ENCODE measurements at places on chromosomes 13 and 19.

- no peak for DNase-seq
Measured at GRCh38 chr13:112806739-112807652, 117.2 kb downstream of the ATP11A start.

DNA sequence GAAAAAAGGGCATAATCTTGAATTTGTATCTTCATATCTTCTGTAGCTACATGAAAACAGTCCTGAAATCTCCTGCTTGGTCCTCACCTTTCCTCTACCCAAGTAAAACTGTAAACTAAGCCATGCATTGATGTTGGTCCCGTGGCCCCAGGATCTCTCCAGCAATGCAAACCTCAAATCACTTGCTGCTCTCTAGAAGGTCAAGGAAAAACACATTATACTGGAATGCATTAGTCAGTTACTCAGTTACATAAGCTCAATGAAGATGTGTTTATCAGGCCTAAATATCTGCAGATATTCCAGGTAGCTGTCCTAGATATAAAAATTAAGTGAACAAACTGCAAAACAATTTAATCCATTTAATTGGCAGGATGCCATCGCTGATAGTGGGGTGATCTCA is 261.8 kb downstream of the ABCC4 start:
- no peak for DNase-seq

DNA sequence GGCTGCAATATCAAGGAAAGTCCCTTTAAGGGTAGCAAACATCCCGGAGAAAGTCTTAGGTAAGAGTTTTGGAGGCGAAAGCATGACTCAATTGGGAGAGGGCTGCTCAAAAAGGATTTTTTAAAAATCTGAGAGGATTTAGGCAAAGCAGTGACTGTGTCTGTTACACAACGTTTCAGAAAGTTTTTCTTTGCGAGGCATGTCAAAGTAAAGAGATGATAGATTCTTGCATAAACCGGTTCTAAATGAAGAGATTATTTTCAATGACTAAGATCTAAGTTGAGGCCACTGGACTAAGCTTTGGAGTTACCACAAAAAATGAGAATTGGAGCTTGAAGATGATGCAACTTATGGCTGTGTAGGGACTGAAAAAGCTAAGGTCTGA is 43.7 kb upstream of the ENOX1 start:
- no peak for DNase-seq

- DNase-seq: no peak
Measured at GRCh38 chr13:51607165-51607564, 22.9 kb downstream of the WDFY2 start.

GRCh38 chr13:106906426-106906996 is 338.6 kb upstream of the ARGLU1 start:
- DNase-seq: no peak

GRCh38 chr13:34175551-34175950 is 357.6 kb downstream of the RFC3 start:
- DNase-seq: no peak

GRCh38 chr19:13963603-13964105 is 11.3 kb downstream of the DCAF15 start:
- DNase-seq: no peak

DNA sequence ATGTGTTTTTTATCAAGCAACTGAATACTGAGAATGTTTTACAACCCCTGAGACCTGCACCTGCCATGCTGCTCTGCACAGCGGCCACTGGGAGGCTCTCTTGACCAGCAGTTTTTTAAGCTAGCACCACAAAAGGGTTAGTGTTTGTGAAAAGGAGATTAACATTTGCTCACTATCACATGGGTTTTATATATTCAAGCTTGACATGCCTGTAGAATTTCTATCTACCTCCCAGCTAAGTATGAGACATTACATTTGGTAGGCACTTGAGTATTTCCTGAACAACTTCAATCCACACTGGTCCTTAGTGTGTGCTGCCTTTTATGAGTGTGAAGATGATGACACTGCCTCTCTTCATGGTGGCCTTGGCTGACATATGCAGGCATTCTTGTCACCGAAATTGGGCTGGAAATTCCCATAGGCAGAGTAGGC is 1238.9 kb downstream of the UQCRFS1 start:
- no peak for DNase-seq

DNA sequence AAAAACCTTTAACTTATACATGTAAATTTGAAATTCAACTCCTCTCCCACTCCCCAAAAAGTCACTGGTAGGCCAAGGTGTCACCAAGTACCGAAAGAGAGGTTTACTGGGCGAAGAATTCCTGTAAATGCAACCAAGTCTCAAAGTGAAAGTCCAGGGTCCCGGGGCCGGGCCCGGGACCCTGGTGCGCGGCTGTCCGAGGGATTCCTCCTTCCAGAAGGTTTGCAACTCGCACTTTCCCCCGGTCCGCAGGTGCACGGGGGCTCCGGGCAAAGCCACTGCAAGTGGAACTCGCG is 1.1 kb downstream of the STK24 start:
- DNase-seq: no peak

DNA sequence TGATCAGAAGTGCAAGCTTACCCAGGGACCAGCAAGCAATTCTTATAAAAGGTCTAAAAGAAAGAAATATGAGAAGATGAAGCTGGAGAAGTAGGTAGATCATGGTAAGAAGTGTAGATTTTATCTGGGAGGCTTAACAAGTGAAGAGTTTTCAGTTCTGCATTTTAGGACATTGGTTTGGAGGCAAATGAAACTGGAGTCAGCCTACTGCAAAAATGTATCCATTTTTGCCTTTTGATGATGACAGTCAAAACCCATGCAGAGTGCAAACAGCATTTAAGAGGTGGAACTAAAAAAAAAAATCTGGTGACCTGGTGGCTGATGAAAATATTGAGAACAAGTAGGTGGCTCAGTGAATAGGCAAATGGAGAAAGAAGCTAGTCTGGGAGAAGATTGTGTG is 216.9 kb downstream of the DNAJC15 start:
- DNase-seq: no peak

DNA sequence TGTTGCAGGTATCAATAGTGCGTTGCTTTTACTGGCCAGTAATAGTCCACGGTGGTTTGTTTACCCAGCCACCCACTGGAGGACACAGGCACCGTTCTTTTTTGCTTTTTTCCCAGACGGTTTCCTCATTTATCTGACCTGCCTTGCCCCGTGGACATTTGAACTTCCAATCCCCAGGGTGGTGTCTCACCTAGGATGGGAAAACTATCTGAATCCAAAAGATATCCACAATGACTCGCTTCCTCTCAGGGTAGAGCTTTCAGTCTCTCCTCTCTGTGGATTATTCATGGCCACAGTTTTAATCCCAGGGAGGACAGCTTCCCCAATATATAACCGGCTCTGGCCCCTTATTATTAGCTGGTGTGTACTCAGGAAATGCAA is 170.8 kb downstream of the FOXO1 start:
- DNase-seq: no peak

GRCh38 chr19:46429999-46430398 is 1.3 kb upstream of the PNMA8C start:
- DNase-seq: no peak

DNA sequence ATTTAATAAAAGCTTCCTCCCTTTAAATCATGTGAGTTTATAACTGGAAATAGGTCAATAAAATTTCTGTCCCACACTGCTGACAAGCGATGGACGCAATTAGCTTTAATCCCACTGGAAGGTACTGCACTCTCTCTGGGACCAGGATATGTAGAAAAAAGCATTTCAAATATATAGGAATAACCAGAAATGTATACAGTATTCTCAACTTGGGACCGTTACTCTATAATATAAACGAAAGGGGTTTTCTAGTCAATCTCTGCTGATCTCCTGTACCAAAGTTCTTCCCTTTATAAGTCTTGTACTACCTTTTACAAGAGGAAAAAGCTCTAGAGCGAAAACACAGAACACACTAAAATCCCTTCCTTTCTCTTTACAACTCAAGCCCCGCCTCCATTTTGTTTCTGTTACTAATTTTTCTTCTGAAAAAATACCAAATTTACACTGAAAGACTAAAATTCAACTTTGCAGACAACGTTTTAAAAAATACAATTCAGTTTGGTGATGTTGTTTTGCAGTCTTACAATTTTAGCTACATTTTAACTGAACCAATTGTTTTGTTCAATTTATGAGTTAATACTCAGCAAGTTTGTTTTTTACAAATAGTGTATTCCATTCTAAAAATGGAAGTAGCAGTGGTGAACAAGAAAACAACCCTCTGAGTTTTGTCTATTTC is 1.7 kb upstream of the USPL1 start:
- DNase-seq: no peak

- no peak for DNase-seq
Measured at GRCh38 chr13:72180253-72180952, 313.4 kb upstream of the DACH1 start.

DNA sequence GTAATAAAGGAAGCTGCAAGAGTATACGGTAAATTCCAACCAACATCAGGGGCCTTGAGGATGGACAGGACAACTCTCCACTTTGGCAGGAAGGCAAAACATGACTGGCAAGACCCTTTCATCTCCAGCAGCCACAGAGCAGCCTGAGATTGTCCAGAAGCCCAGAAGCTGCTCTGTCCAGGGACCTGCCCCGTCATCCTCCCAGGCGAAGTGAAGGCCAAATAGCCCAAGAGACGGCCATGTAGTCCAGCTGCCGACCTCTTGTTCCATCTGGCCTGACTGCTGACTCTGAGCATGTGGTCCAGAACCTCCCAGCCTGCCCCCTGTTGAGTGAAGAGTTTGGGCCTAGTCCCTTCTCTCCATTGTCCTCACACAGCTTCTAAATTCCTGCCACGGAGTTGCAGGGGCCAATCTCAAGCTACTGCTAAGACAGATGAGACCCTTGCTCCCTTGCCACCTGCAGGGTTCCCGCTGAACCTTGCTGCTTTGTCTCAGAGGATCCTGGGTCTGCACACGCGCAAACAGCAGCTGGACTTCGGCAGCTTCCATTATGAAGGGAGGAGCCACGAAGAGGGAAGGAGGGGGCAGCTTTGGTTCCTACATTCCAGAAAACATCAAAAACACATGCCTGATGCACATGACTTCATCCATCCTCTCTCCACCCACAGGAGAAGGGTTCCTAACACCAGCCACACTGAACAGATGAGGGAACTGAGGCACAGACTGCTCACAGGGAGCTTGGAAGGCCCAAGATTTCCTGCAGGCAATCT is 196.9 kb downstream of the KATNAL1 start:
- no peak for DNase-seq

DNA sequence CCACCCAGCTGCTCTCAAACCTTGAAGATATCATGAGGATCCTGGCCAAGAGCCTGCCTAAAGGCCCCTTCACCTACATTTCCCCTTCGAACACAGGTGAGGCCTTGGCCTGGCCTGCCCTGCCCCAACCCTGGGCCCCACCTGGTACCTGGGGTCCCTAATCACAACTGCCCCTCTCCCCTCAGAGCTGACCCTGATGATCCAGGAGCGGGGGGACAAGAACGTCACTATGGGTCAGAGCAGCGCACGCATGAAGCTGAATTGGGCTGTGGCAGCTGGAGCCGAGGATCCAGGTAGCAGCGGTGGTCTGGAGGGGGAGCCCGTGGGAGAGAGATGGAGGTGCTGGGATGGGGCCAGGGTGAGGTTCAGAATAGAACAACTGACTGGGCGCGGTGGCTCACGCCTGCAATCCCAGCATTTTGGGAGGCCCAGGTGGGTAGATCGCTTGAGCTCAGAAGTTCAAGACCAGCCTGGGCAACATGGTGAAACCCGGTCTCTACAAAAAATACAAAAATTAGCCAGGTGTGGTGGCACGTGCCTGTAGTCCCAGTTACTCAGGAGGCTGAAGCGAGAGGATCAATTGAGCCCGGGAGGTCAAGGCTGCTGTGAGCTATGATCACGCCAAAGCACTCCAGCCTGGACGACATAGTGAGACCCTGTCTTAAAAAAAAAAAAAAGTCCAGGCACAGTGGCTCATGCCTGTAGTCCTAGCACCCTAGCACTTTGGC is 17.5 kb downstream of the DDX39A start:
- no peak for DNase-seq

GRCh38 chr13:71758828-71759227 is 108.2 kb downstream of the DACH1 start:
- DNase-seq: no peak

- no peak for DNase-seq
Measured at GRCh38 chr19:39696387-39696786, 7.9 kb upstream of the LGALS14 start.

- DNase-seq: no peak
Measured at GRCh38 chr19:17879466-17879865, 7.7 kb downstream of the SLC5A5 start.

DNA sequence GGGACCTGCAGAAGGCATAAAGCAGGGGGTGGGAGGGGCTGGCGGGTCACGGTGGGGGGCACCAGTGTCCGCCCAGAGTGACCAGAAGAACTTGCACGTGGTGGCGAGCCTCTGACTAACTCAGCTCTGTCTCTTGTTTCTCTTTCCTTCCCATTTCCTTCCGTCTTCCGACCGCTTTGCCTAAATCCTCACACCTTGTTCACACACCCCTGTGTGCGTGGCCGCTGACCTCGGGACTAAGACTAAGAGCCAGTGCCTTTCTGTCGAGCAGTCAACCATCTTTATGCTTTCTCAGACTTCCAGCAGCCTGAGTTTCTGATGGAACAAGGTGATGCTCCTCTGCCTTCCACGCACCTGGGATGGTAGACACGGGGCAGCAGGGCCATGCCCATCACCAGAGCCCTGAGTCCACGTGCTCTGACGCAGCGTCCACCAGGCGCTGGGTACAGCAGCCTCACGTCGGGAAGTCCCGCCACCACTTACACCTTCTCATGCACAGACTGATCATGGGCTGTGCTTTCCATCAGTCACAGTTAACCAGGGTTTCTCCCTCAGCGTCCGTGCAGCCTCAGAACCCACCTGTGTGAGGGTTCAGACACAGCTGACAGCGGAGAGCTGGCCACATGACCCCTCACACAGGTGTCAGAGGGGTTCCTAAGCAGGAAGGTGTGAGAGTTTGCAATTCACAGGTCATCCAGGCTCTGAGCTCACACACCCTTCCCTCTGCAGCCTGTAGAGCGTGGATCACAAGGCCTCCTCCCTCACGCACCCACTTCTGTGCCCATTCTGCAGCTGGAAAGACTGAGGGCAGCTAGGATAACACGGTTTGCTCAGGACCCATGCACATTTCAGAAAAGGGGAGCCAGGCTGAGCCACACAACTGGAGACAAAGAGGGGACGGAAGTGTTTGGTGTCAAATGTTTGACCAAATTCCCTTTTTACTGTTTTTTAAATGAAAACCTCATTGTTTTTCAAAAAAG is 90.7 kb upstream of the MCF2L start:
- DNase-seq: no peak

DNA sequence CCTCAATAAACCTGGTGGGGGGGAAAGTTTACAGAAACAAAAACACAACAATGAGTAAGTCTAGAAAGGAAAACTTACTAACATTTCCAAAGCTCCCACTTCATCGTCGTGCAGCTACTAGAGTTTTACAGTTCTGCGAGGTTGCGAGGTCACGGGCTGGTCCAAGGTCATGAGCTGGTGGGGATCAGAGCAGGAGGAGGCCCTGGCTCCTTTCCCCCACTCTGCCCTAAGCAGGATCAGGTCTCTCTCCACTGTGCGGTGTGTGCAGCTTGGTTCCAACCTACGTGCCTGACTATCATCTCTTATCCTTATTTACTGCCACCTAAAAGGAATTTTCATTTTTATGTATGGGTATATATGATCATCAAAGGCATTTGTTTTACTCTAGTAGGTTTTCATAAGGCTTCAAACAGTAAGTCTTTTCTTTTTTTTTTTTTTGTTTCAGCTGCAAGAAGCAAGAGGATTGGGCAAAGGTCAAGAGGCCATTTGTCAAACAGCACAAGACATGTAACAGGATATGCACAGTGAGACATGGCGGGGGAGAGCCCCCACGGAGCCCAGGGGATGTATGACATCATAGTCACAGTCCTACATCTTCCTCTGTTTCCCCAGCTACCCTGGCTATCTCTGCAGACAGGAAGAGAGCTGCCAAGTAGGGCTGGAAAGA is 76.6 kb upstream of the POMP start:
- peak; percentile 19 for DNase-seq

- DNase-seq: no peak
Measured at GRCh38 chr13:48231080-48231479, 1.9 kb upstream of the ITM2B start.

Data from stimulated activated naive B cell treated with anti-CD40 and anti-IgM and Interleukin-4, amounts not matched to agents 10 μg/mL and 1 μg/mL and 100 μg/mL, for 72 hours (primary cell).